CD4-positive, alpha-beta T cell treated with Interleukin-4 for 4 hours (primary cell): ENCODE measurements at places on chromosomes 6 and 20.

DNA sequence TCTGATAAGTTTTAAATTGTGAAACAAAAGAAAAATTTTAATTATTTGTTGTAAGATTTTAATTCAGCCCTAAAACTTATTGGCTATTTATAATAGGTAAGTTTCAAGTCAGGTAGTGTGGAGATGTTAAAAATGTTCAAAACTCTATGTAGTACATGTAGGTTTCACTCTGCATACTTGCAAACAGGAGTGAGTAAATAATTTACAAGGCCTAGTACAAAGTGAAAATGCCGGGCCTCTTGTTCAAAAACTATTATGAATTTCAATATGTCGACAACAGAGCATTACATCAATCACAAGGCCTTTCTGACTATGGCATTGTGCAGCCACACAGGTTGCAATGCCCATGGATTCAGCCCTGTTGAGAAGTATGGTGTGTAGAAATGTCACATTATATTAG, 80.9 kb upstream of the GRIK2 start:
- no peak for DNase-seq

DNA sequence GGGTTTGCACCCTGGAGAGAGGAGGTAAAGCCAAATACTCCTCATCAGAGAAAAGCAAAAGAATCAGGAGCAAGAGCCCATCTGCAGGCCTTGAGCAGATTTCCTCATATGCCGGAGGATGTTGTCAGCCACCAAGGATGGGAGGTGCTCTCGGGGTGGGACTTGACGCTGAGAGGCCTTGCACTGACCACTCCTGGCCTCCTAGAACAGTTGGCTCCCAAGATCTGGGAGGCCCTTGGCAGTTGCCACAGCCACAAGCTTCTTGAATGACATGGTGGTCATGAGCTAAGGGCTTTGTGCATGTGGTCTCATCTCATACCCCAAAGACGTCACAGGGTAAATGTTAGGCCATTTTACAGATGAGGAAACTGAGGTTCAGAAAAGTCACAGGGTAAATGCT, 75.2 kb upstream of the PMEPA1 start:
- DNase-seq, result no peak

- DNase-seq, result no peak
Observed at GRCh38 chr6:70351461-70351860, 48.6 kb upstream of the COL9A1 start.

DNA sequence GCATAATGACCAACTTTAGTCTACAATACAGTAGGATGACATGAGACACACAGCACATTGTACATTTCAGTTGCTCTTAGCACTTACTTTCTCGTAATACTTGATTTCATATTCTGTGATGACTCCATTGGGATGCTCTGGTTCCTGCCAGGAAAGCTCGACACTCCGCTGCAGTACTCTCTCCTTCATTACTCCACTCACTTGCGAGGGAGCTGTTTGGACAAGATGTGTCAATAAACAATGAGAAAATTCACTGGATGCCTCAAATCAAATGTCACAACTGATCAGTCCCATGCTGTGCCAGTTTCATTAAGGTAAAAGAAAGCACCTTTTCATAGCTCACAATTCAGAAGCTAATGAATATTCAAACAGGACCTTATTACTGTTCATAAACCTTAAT, 147.1 kb downstream of the EPHA7 start:
- DNase-seq, result no peak
